ENCODE measurements at places on chromosomes 12 and 14. TPM values are rescaled to one million over a fixed set of nuclear protein-coding genes. Genes with fewer than 3 reads are reported as not detected.

- DNase-seq = no peak
Measured at GRCh38 chr14:66979101-66979974, 209.9 kb upstream of the GARIN2 start.

DNA sequence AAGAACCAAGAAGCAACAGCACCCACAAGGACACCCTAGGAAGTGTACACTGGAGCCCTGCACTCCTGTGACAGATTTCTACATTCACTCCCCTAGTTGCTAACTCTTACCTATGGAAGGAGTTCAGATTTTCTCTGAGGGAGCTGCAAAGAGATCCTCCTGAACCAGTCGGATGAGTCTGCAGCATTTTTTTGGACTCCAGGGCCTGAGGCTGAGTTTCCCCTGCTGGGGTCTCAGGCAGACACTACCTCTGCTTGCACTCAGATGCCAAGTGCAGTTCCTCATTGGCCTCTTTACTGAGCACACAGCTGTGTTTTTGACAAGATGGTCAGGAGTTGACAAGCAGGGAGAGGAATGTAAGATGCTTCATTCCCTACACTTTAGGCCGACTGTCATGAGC, 153.2 kb upstream of the RBM19 start:
- no peak for DNase-seq

DNA sequence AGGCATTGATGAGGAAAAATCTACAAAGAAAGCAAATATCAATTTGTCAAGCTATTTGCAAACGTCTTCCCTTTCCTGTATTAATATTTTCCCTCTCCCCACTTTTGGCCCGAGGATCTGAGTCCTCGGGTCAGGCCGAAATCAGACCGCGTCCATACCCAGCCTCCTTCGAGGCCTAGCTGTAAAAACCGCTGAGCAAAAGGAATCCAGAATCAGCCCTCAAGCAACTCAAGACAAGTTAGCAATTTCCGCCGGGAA, 353 bp upstream of the MAPK1IP1L start:
- no peak for DNase-seq

GRCh38 chr14:50740856-50741255, 72.8 kb upstream of the SAV1 start:
- no peak for DNase-seq

REP15 gene
- total RNA-seq = 0.39 TPM

CLEC2A gene
- not detected for total RNA-seq

NFE2 gene
- total RNA-seq = 0.47 TPM

GYS2 gene
- total RNA-seq = not detected

ANP32D gene
- not detected for total RNA-seq

ARHGEF40 gene
- 24.5 TPM for total RNA-seq

DLK1 gene
- total RNA-seq = 7.7 TPM

All from pancreas (tissue), 10 donors.